WTC11 (cell line): ENCODE measurements at places on chromosomes 12 and 14.

GRCh38 chr14:76908834-76909233, 82.6 kb downstream of the LRRC74A start:
- no peak for DNase-seq

GRCh38 chr12:57193706-57194245, 22.8 kb upstream of the NXPH4 start:
- no peak for DNase-seq

DNA sequence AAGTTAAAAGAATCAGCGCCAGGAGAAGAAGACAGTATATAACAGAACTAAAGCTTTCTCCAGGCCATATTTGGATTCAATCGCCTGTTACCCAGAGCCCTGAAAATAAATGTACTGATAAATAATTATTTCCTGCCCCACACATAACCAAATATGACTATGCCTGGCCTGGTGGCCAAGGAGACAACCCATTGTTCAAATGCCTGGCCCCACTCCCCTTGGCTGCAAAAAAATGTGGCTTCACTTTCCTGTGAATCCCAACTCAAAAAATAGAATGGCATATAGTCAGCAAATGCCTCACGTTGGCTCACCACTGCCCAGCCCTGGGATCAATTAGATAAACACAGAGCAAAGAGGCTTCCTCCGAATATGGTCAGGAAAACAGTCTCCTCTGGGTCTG, 472.1 kb downstream of the BCL11B start:
- no peak for DNase-seq

DNA sequence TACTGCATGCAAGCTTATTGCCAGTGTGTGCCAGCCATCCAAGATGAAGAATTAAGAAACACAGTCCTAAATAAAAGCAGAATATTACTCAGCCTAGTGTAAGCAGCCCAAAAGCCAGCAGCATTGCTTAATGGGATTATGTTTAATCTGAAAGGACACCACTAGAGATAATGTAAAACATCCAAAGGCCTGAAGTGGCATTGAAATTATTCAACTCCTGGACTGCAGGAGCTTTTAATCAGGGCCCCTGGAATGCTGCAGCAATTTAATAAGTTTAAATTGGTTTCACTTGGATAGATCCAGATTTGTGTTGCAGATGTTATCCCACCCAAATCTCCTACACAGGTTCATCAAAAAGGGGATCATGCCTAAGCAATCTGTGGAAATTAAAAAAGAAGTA, 193.0 kb downstream of the C12orf50 start:
- no peak for DNase-seq

DNA sequence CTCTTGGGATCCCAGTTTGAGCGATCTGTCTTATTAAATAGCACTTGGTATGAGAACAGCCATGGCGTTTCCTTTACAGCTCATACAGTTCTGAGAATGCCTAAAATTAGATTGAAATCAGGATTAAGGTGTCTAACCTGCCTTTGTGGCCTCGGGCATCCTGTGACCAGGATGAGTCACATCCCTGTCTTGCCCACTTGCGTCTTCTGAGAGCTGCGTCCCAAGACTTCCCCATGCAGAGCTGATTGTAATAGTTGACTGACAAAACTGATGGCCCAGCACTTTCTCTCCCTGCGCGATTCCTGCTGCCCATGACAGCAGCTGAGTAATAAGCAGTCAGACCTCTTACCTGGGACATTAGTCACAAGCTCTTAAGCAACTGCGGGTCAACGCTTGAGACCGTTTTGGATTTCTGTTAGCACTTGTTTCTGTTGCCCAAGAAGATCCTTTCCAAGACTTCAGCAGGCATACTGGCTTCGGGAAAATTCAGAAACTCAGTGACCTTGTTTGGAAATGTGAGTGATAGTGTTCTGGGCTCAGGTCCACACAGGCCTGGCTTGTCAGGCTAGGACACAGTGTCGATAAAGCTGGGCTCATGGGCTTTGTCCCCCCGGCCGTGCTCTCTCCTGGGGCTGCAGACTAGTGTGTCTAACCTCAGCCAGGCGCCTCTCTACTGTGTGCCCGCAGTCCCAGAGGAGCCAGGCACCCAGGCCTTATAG, 169.9 kb upstream of the HIF1A start:
- DNase-seq, result no peak

DNA sequence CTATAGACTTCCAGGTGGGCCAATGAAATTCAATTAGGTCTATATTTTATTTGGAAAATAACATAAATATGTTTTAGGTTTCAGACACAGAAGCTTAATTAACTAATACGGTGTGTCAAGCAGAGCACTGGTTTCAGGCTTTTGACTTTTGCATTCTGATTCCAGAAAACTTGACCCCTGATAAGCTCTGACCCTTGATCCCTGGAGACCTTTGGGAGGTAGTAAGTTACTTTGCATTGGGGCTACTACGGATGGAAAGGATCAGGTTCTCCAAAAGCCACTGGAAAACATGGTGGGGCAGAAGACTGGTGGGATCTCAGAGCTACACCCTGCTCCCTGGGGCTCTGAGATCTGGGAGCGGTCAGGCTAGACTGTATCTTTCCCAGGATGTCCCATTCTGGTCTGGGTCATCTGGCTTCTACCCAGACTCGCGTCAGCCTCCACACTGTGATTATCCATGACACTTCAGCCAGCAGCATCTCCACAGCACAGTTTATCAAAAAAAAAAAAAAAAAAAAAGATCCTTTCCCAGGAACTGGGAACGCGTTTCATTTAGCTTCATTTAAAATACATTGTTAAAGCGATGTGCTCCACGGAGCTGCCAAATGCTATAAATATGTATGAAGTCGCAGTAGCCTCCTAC, 17.8 kb upstream of the EMP1 start:
- DNase-seq, result no peak
